ENCODE measurements at places on chromosomes 1 and 21.

DNA sequence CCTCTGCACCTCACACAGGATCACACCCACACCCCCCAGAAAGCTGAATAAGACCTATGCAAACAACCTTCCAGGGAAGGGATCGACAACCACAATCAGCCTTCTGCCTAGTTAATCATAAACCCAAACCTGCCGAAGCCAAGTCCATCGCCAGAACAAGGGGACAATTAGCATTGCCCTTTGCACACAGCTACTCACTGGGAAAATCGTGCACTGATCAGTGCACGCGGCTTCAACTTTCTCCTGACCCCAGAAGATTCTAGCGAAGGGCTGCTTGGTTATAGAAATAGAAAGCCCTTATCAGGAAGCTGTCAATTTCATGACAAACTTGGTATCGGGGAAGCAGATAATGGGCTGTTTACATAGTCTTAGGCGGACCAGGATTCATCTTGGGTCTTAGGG lies 29.5 kb downstream of the RUNX1 start:
- DNase-seq, result no peak

DNA sequence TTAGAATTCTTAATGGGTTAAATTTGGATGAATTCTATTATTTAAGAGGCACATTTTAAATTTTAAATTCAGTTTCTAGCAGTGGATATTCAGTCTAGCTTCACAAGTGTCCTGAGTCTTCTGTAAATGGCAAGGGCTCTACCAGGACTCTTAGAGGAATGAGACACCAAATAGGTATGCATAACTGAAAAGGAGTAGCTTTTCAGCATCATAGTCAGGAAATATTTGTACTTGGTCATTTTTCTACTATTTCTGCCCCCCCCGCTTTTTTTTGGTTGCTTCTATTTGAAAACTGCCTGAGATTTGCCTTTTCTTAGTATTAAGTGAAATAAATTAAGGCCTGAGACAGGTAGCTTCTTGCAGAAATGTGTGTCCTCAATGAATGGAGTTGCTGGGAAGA lies 80.2 kb downstream of the MAST2 start:
- DNase-seq, result no peak

DNA sequence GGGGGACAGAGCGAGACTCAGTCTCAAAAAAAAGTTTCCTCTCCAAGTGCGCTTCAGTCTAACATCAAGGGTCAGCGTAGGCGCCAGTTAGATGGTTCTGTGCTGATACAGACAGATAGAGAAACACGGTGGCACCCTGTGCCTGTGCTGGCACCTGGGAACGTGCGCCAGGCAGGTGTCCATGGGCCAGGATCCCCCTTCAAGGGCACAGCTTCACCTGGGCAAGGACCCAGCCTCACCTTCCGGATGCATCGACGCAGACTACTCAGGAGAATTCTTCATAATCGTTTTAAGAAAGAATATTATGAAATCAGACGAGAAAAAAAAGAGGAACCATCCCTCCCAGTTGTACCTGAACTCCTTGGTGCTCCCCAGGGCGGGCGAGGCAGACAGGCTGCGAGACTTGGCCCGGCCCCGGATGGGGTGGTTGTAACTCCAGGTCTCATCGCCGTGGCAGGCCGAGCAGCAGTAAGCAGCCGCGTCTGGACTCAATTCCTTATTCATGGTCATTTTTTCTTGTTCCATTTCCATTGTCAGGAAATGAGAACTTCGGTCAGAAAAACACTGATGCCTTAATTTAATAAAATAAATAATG lies 13.3 kb downstream of the NADK start:
- no peak for DNase-seq

GRCh38 chr1:183209533-183210158 lies 23.6 kb downstream of the LAMC2 start:
- DNase-seq, result no peak

DNA sequence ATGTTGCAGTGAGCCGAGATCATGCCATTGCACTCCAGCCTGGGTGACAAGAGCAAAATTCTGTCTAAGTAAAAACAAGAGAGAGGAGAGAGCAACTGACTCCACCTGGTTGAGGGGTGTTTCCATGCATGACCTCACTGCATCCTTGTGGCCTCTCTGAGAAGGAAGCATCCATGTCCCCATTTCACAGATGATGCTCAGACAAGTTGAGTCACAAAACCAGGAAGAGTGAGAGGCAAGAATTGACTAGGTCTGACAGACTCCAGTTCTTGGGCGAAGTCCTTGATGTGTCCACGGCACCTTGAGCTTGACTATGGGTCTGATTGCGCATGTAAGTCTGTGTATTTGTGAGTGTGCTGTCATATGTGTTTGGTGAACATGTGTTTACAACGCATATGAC lies 105.8 kb downstream of the LACTBL1 start:
- no peak for DNase-seq

- DNase-seq, result no peak
These were observed 422.7 kb downstream of the DISC1 start for GRCh38 chr1:232049335-232049734.
